ENCODE measurements at places on chromosomes 4 and X.

DNA sequence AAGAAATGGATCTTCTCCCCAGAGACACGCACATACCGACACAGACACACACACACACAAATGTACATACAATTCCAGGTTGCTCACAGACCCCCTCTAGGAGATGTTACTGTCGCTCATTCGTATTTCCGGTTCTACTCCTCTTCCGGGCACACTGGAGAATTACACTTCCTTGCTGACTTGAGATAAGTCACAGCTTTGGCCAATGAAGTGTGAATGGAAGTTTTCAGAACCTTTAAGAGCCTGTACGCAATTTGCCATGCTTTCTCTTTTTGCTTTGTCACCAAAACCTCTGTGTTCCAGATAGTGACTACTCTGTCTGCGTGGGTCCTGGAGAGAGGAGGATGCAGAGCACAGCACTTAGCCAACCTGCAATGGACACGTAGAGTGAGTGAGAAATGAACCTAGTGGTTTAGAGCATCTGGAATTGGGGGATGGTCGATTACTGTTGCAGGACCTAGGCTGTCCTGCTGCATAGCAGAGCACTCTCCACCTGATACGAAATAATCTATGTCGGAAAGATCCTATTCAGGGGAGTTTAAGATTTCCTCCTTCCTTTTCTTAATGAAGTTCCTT lies 239.5 kb upstream of the TET2 start:
- no peak for DNase-seq

GRCh38 chr4:72383439-72383838 lies 185.6 kb downstream of the ADAMTS3 start:
- DNase-seq, result no peak

GRCh38 chrX:149259241-149259640 lies 245.9 kb downstream of the IDS start:
- DNase-seq, result no peak

- DNase-seq, result no peak
Measured at GRCh38 chr4:137934046-137934445, 308.1 kb downstream of the SLC7A11 start.

All from AG04449 (cell line).